ENCODE measurements at places on chromosomes 12 and 14.

DNA sequence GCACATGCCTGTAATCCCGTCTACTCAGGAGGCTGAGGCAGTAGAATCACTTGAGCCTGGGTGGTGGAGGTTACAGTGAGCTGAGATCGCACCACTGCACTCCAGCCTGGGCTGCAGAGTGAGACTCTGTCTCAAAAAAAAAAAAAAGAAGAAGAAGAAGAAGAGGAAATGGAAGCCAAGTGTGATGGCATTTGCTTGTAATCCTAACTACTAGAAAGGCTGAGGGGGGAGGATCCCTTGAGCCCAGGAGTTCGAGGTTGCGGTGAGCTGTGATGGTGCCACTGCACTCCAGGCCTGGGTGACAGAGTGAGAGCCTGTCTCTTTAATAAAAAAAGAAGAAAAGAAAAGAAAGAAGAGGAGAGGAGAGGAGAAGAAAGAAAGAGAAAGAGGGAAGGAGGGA lies 52.1 kb downstream of the LGMN start:
- no peak for DNase-seq

GRCh38 chr12:22709292-22709691 lies 84.3 kb downstream of the ETNK1 start:
- DNase-seq = peak; percentile 29

GRCh38 chr14:50308363-50308915 lies 3.6 kb downstream of the L2HGDH start:
- DNase-seq = no peak

DNA sequence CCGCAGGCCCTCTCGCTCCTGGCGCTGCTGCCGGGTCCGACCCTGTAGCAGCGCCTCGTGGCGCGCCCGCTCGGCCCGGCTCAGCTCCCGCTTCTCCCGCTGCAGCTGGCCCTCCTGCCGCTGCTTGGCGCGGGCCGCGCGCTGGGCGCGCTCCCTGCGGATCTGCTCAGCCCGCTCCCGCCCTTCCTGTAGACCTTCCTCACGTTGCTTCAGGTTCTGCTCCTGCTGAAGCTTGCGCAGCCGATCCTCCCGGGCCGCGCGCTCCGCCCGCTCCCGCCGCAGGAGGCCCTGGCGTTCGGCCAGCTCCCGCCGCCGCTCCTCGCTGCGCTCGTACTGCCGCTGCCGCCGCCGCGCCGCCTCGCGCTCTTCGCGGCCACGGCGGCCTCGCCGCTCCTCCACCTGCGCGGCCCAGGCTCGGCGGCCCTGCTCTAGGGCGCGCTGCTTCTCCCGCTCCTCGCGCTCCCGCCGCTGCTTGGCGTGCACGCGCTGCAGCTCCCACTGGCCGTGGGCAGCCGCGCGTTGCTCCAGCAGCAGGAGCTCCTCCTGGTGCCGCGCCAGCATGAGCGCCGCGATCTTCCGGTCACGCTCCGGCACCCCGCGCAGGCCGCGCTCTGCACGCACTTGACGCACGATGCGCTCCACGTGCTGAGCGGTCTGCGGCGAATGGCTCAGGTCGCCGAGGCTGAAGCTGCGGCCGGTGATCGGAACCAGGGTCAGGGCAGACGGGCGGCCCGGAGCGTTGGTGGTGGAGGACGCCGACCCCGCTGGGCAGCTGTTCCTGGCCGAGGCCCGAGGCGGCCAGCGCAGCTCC lies 2.4 kb downstream of the CCDC177 start:
- DNase-seq = no peak

DNA sequence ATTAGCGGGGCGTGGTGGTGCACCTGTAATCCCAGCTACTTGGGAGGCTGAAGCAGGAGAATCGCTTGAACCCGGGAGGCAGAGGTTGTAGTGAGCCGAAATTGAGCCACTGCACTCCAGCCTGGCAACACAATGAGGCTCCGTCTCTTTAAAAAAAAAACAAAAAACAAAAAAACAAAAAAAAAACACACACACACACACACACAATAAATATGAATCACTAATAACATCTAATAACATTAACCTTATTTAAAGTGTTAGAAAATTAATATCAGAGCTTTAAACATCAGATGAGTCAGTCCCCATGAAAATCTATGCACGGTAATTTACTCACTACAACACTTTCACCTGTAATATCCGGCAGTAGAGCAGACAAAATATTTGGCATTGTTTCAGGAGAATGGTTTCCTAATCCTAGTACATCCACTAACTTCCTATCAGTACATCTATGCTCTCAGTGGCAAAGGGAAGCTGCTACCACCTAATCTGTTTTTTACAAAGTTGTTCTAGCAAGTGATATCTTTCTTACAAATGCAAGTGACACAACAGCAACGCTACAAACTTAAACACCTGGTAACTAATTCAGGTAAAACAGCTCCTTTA lies 36.2 kb downstream of the MED13L start:
- DNase-seq = no peak

DNA sequence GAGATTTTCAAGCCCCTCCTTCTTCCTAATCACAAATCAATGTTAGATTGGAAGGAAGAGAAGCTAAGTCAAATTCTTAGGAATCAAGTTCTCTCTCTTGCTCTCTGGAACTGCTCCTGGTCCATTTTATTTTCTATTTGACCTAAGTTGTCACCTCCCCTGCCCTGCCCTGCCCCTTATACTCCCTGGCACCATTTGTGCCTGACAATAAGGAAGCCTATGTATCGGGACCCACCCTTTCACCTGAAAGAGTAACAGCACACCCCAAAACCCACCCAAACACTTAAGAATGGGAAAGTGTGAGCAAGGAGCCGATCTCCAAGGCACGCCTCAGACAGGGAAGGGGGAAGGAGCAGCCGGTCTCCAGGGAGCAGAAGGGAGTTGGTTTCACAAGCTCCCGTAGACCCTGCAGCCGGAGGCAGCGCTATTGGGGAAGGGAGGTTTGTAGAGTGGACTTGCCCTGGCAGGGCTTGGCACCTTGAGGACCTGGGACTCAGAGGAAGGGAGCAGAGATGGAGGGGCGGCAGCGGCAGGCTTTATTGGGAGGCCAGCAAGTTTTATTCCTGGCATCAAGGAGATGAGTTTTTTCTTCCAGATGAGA lies 1.6 kb downstream of the LRRC74A start:
- no peak for DNase-seq

DNA sequence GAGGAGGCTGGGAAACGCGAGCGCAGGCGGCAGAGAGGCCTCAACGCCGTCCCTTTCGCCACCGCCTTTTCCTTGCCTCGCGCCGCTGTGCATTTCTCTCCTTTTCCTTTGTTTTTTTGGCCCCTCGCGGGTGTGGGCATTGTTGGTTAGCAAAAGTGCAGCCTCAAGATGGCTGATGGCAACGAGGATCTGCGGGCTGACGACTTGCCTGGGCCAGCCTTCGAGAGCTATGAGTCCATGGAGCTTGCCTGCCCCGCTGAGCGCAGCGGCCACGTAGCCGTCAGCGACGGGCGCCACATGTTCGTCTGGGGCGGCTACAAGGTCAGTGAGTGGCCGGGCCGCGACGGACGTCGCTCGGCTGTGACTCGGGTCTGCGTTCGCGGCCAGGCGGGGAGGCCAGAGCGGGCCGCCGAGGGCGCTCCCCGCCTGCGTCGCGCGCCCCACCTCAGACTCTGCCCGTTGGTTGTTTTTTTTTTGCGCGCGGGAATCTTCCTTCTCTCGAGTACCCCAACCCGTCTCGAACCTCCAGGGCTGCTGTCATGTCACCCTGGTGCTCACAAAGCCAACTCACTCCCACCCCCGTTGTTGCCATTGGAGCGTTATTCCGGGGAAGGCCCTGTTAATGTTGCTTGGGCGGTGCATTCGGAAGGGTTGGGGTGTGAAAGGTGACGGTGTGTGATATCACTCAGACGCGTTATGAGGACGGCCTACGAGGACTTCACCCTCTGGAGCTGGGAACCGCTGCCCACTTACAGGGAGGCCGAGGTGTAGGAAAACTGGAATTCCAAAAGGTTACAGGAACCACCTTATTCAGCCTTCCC lies 558 bp downstream of the KLHDC2 start:
- DNase-seq = peak; percentile 67

- DNase-seq = no peak
Measured at GRCh38 chr14:51082349-51082748, 12.6 kb downstream of the TRIM9 start.

- no peak for DNase-seq
Measured at GRCh38 chr14:70289138-70289537, 70.3 kb downstream of the COX16 start.

DNA sequence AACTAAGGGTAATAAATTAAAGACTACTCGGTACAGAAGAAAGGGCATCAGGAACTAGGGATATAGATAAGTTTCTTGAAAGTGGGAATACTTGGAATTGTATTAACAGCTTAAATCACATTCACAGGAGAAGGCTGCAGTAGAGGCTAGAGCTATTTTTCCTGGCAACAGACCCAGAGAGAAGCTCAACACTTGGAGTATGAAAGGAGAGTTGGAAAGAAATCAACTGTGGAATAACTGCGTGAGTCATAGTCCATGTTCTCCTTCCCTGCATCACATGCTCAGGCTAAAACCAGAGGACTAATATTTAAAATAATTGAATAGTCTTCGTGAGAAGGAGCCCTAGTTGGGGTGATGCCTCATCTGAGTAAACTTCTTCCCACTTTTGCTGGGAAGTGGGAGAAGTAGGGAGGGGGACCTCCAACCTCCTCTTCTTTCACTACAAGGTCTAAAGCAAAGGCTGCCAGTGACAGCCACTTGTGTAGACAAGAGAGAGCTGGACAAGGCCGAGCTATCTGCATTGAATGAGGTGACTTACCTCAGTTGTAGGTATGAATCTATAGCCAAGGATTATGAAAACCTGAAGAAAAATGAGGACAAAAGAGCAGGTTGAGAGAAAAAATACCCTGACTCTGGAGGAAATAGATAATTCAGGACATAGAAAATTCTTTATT lies 32.7 kb downstream of the DYRK2 start:
- DNase-seq = peak; percentile 94

DNA sequence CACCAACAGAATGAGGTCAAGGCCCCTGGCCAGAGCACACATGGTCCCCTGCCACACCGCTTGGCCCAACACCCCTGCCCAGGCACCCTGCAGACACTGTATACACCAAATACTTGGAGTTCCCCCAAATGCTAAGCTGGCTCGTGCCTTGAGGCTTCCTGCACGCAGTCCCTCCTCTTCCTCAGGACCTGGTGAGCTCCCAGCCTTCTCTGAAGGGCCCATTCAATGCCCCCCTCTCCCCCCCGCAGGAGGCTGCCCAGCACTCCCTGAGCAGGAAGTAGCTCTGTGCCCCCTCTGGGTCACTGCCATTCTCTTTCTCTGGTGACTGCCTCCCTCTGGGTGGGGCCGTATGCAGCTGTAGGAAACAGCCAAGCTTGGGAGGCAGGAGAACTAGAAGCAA lies 75.3 kb downstream of the ITPK1 start:
- DNase-seq = no peak

- peak; percentile 95 for DNase-seq
Measured at GRCh38 chr12:79407671-79408622, 282.8 kb downstream of the PAWR start.

Data from adipocyte (in vitro differentiated cells).